ENCODE measurements at places on chromosomes 2 and 18.
A peak's percentile ranks its signal among the peaks of the same experiment; 100 is the strongest.

GRCh38 chr2:199662255-199662654 is 188.7 kb downstream of the FTCDNL1 start:
- no peak for DNase-seq

DNA sequence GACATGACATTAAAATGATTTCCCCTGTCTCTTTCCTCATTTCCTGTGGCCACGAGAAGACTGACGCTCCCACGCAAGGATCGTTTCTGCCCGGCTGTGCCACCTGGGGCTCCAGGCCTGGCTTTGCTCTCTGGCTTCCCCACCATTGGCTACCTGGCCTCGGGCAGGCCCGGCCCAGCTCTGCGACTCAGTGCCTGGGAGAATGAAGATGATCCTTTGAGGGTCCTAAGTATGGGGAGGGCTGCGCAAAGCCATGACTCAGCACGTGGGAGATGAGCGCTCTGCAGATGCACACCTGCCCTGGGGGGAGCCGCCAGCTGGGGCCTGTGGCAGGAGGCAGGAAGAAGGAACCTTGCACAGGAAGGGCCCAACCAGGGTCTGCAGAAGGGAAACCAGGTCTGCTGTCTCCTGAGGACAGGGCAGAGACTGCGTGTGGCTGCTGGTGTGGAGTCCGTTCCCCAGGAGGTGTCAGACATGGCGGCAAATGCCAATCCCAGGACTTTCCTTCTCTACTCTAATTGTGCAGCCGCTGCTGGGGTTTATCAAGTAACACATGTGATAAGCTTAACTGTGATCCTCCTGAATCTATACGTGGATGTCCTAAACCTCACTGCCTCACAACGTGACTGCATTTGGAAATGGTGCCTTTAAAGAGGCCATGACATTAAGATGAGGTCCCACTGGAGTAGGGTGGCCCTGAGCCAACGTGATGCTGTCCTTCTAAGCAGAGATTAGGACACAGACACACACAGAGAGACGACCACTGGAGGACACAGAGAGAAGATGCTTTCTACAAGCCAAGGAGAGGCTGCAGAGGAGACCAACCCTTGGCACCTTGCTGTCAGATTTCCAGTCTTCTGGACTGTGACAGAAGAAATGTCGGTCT is 32.9 kb downstream of the MBP start:
- DNase-seq, result no peak

- no peak for DNase-seq
These were observed 114.7 kb downstream of the SH3BP4 start for GRCh38 chr2:235066490-235066889.

DNA sequence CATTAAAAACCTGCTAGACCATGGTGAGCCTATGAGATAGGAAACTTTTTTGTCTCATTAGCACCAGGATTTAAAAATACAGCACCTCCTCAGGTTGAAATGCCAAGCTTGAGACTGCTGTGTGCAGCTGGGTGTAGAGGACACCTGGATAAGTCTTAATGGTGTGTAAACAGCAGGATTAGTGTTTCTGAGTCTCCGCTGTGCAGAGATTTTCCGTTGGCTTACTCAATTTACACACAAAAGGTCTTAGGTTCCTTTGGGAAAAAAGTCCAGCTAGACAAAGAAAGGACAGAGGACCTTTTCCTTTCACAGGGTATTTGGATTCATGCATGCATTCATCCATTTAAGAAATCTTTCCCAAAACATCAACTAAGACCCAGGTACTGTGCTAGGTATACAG is 168.1 kb downstream of the NRXN1 start:
- DNase-seq, result no peak

DNA sequence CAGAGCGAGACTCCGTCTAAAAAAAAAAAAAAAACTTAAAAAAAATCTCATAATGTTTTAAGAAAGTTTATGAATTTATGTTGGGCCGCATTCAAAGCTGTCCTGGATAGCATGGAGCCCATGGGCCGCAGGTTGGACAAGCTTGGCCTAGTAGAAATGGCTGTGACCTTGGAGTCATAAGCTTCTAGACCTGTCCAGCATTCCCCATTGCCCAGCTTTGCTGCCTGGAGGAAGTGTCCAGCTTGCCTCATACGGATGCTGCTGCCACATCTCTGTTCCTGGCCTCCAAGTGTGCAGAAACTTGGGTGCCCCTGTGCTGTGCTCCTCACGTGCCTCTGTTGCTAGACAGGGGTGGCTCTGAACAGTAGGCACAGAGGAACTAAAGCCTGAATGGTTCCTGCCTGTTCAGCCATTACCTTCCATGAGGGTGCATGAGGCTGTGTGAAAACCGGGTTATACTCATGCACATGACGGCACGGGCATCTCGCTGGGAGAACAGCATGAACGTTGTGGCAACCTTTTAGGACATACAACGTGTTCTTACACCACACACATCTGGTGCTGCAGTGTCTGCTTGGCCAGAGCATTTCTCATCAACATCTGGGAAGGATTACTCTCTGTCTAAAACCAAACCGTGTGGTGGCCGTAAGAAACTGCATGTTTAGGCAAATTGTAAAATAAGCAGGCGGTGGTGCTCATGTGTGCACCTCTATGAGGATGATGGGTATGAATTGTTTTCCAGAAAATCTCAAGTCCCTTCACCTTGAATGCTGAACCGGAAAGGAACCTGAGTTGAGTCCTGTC is 38.2 kb downstream of the FHOD3 start:
- DNase-seq, result no peak

DNA sequence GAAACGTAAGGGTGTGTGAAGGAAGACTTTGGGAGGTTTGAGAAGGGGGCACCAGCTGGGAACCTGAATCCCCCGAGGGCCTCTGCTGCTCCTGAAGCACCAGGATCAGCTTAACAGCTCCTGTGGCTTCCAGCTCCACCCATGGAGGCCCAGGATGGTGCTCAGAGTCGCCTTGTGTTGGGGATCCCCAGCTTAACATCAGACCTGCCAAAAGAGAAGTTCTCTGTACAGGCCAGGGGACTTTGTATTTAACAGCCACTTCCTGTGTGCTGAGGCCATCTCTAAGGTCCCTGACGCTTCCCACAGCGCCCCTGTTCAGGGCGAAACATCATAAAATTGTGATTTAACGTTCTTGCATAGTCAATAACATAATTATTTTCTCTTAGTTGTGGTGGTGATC is 77.5 kb downstream of the NCK2 start:
- no peak for DNase-seq

DNA sequence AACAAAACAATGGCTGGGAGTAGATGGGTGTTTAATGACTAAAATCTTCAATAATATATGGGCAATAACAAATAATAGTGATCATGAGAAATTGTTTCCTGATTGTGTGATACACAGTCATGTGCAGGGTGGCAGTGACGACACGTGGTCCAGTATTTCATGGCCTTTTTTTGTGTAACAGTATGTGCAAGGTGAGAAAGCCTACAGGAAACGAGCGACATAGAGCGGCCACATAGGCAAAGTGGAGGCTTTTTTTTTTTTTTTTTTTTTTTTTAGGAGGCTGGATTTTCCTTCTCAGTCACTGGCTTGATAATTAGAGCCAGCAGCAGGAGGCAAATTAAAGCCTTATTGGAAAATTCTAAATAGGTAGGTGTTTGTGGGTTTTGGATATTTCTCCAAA is 123.7 kb downstream of the MYO3B start:
- DNase-seq, result no peak

DNA sequence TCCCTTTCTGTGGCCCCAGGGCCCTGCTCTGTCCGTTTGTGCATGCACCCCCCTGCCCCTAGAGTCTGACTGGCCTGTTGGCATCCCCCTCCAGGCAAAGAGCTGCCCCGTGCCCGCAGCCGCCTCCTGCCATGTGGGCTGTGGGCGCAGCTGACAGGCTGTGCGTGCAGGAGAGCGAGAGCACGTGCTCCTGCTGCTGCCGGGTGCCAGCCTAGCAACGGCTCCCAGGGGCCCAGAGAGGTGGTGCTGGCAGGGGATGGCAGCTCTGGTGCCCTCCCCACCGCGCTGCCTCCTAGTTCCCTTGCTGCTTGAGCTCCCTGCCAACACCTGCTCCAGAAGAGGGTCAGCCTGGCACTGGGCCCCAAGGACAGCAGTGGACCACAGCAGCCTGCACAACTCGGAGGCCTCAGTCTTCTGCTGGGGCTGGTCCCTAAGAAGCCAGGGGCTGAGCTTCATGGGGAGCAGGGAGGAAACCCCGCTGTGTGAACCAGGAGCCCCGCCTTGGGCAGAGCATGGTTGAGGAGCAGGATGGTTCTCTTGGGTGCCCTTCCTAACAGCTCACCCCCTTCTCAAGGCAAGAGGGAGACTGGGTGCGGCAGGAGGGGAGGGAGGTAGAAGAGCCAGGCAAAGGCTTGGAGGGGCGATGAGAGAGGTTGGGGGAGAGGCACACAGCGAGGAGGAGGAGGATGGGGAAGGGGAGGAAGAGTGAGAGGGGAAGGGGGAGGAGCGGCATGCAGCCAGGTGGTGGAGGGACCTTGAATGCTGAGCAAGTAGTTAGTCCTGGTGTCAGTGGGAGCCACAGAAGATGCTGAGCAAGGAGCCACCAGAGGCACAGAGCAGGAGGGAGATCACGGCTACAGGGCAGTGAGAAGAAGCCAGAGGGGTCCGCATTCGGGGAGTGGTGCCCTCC is 23.8 kb upstream of the PTMA start:
- no peak for DNase-seq

DNA sequence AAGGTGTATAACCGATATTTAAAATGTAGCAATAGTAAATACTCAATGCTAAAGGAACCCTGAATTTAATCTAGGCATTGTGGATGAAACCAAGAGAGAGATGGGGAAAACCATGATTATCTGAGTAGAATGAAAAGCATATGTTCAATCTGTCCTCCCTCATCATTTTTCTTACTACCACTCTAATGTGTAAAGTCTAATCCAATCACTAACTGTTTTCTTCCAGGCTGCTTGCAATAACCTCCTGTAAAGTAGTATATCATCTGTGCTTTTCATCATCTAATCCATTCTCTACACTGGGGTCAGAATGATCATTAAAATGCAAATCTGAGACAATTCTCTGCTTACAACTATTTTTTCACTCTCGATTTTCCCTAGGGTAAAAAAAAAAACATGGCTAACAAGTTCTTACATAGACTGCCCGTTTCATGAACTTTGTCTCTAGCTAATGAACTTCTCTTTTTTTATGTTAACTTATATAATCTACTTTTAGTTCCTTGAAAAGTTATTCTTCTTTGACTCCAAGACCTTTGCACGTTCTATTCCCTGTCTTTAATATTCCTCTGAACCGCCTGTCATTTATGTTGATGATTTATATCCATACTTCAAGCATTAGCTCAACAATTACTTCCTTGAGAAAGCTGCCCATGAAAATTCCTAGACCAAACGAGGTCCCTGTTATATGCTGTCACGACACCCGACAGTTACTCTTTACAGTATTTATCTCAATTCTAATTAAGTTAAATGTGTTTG is 94.7 kb upstream of the SLC8A1 start:
- DNase-seq, result no peak

- no peak for DNase-seq
These were observed 467.4 kb downstream of the SOX11 start for GRCh38 chr2:6159606-6160005.

DNA sequence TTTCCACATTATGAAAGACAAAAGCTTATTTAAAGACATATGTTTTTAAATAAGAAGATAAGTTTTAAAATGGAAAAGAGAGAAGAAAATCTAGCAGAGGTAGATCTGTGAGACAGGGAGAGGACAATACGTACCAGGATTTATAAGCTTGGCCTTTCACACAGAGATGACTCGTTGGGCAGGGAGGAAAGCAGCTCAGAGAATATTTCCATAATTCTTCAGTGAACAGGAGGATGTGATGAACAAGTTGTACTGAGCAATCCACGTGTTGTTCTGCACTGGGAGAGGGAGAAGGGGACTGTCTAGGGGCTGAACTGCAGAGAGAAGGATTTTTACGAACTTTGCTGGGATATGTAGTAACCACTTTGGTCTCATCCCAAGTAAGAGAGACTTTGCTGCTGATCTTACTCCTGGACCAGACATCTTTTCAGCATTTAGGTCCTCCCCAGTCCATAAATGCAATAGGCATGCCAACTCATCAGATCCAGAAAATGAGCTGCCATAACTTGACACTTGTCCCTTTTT is 162.5 kb upstream of the SETBP1 start:
- no peak for DNase-seq

DNA sequence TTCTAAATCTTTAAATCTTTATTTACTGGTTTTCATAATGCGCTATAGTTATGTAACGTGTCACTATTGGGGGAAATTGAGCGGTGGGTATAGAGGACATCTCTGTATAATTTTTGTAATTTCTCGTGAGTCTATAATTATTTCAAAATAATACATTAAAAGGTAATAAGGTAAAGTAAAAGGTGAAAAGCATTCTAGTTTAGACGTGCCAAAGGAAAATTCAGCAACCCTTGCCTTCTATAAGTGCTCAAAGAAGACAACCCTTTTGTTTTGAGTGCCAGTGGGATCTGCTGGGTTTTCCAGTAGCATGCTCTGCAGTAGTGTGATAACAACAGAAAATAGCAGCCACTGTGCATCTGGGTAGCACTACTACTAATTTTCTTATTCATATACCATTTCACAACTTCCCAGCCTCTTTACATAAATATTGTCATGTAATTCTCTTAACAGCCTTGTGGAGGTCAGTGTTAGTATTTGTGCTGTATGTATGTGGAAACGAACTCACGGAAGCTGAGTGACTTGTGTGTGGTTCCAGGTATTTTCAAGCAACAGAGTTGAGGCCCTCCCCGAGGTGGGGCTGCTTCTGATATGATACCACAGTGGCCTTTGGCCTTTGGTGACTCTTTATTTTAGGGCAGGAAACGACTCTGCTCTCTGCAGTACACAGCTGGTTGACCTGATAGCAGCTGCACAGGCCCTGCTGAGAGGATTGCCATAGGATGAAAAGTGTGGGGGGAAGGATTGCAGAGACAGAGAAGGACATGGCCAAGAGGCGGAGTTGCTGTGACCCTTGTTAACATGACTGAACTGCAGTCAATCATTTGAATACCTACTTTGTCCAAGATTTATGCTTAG is 104.5 kb downstream of the TDRD15 start:
- DNase-seq, result no peak

DNA sequence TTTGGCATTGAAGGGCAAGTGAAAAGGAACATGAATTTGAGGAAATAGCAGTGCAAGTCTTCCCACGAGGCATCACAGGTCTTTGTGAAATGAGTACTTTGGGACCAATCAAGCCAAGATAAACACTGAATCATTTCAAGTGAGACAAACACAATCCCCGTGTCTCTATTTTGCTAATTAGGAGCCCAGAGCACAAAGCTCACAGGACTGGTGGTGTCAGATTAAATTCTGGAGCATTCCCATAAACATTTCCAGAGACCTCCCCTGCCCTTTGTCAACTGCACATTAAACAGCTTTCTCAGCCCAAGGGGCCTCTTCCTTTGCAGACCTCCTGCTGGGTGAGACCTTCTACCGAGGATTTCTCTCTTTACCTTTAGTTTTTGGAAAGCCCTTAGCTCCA is 50.7 kb downstream of the DAPL1 start:
- DNase-seq, result no peak

- DNase-seq, result no peak
These were observed 53.1 kb upstream of the STK39 start for GRCh38 chr2:168300460-168300859.

DNA sequence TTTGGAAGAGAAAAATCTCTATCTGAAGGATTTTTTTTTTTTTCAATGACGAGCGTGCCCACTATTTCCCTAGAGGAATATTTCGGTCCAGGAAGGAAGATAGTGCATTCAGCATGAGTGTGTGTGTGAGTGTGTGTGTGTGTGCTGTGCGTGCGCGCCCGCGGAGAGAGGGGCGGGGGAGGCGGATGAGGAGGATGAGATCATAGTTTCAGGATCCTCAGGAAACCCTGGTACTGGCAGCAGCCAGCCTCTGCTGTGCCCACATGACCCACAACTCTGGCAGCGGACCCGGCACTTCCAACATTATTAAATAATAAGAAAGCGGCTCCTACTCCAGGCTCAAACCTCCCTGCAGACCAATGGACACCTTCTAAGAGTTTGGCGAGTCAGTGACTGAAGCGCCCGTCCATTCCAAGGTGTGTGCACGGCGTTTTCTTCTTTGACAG is 217.0 kb upstream of the DTNA start:
- peak; percentile 77 for DNase-seq
